ENCODE measurements at places on chromosomes 4 and X.
A peak's percentile ranks its signal among the peaks of the same experiment; 100 is the strongest.

DNA sequence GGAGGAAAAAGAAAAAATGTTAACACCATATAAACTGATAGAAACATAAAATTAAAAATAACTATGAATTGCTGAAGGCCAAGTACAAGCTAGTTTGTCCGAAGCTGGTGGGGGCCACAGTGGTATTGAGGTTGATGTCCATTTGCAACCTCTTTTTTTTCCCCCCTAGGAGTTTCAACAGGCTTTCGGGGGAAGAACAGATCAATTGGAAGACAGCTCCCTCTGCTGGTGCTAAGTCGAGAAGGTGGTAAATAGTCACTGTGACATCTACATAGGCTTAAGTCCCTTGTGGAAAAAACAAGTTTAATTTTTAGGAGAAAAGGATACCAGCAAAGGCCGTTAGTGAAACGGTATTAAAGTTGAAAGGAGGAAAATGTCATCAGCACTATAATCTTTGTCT lies 115.7 kb upstream of the ZXDA start:
- DNase-seq: peak; percentile 19

DNA sequence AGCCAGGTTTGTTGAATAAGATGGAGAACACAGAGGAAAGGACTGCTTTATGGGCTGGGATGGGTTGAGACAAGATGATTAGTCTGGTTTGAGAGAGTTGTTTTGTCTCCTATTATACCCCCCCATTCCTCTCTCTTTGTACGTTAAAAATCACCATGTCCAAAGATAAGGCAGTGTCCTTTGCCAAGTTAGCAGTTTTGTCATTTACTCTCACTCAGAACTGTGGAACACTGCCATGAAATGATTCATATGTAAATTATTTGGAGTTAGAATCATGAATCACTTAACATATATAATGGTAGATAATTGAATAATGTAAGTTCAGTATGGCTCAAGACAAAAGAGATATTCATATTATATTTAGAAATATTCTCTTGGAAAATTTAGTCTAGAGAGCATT lies 151.3 kb downstream of the DCLK2 start:
- no peak for DNase-seq

DNA sequence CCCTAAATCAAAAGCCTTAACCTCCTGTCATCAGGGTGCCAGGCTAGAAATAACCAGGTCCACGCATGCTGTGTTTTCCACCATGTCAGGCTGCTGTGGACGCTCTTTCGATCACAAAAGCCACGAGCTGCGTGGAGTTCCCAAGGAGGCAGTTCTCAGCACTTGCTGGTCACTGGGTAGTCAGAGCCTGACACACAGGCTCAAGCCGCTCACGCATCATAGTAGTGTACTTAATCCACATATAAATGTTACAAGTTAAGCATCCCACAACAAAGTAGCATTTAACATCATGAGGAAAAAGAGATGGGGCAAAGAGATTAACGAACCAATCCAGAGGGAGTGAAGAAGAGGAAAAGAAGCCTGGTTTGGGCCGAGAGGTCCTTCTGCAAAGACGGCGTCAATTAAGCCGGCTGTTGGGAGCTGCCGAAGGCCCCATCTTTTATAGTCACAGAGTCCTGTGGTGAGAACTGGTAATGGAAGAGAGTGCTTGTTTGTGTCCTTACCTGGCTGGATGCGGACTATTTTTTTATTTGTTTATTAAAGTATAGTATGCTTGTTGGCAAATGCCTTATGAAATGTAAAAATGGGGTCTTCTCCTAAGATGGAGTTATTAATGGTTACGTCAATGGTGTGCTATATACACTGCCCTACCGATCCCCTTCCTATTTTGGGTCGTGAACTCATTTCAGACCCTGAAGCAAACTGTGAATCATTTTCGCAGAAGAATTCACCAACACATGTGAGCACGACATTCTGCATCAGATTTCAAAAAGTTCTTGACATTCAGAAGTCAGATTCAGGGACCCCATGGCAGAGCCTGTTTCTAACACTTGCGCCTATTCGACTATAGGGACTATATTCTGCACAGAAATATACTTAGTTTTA lies 675 bp downstream of the PRIMPOL start:
- no peak for DNase-seq

- DNase-seq: no peak
These were observed 1454.7 kb upstream of the IGFBP7 start for GRCh38 chr4:58564695-58565475.

DNA sequence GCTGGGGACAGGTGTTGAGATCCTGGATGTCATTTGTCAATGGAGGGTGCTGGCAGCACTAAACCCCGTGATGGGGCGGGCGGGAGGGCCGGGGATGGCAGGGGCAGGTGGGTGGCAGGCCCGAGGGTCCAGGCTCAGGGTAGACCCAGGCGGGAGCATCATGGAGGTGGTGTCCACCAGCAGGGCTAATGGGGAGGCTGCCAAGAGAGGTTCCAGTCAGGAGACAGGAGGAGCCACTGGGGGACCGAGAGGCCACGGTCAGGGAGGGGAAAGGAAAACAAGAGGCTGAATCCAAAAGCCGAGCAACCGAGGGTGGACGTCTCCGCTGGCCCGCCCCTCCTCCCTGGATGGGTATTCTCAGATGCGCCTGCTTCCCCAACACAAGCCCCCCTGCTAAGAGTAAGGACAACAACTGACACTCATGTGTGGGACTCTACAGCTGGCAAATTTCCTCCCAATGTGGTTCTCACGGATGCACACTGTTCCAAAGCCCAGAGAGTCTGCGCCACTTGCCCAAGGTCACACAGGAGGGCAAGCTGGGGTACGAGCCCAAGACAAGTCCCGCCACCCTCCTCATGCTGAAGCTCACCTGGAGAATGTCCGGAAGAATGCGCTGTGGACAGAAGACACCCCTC lies 132.0 kb downstream of the CPZ start:
- no peak for DNase-seq

GRCh38 chrX:104762641-104763040 lies 196.6 kb downstream of the IL1RAPL2 start:
- no peak for DNase-seq

DNA sequence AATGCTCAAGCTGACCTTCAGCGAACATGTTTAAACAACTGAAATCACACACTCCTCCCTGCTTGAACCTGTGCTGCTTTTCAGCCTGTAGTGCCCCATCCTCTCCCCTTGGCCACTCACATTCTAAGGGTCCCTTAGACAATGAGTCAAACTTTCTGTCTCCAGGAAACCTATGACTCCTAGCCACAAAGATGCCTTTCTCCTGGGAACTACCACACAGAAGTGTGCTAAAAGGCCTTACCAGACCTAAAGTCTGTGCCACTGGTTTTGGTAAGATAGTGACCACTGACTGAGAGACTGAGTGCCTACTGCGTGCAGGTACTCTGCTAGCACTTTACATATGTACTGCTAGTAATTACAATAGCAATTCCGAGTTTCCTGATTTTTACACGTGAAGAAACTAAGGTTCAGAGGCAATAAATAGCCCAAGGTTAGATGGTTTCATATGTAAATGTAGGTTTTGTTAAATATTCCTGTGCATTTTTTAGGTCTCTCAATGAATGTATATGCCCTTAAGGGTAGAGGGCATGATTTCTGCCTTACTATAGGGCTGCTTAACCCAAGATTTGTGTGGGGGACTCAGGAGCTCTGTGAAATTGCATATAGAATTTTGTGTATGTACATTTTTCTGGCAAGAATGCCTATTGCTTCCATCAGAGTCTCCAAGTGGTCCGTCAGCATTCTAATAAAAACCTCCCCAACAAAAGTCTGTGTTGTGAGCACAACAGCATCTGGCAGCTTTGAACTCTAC lies 71.1 kb downstream of the NSG1 start:
- DNase-seq: no peak

DNA sequence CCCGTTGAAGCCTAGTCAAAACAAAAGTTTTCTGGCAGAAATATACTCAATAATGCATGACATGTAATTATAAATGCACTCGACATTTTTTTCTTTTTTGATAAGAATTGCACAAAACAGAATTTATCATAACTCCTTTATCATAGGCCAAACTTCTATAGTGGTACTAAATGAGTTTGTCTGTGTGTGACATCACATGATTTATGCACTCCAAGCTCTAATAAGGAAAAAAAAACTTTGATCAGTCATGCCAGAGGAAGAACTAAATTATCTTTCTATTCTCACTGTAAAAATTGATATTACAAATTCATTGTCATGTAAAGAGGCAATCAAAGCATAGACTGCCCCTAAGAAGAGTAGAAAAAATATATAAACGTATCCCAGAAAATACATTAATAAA lies 112.4 kb upstream of the NOCT start:
- no peak for DNase-seq

DNA sequence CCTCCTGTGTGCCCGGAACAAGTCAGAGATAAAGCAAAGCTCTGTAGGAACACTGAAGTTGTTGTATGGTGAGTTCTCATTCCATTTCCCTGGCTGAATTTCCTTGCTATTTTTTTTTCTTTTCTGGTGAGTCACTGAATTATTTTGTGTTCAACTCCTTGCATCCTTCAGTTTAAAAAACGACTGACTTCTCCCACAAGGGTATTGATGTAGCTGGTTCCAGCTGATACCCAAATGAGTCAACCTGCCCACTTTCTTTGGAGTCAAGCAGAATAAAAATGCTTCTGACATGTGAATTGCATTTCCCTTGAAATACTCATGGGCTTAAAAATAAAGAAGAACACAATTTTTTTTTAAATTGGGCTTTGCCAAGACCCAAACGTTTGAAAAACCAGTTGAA lies 85.5 kb downstream of the SHOX start:
- DNase-seq: no peak

GRCh38 chrX:49171752-49172279 lies at the start of gene PLP2:
PLP2 (plus strand) TSS chrX:49171898; CDS start chrX:49172001, 103 bp downstream.
- DNase-seq: peak; percentile 81

DNA sequence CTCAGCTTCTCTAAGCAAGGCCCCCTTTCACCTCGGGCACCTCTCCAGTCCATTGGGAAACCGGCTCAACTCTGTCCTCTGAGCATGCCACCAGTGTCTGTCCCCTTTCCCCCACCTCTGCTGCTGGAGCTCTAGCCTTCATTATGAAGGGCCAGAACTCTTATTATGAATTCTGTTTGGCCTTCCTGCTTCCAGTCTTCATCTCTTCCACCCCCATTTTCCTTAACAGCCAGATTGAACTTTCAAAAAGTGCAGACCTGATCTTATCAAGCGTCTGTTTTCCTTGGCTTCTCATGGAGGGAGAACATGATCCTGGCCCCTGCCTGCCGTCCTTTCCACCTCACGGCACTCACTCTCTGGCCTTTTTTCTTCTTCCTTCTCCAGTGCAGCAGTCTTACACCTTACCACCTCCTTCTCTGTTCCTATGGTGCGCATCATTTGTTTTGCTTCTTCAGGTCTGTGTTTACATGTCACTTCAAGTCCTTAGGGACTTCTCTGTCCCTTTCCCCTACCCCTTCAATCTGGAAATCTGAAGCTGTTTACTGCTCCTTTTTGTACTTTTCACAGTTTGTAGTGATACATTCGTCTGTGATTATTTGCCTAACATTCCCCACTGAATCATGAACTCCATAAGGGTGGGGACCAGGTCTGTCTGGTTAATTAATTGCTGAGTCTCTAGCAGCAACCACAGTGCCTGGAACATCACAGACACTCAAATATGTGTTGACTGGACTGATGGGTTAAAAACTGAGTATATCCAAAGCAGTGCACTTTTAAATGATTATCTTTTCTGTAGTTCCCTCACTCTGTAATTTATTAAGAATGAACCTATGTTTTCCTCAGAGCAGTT lies 55.8 kb downstream of the FNIP2 start:
- no peak for DNase-seq

- no peak for DNase-seq
These were observed 36.2 kb downstream of the CTBP1 start for GRCh38 chr4:1212546-1213335.

DNA sequence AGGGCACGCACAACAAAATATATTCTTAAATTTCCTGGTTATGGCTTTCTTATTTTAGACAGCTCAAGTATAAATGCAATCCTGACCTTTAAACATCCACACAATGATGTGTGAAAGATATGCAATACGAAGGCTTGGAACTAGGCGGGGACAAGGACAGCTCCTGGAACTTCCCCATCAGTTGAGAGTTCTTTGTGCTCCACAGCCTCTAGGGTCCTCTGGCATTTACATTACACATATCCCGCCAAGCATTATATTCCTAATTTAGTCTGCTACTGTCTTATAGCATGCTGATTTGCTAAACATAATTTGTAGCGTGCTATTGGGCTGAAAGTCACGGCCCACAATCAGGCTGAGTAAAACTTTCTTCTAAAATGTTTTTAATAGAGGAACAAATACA lies 74.4 kb downstream of the FTHL17 start:
- DNase-seq: no peak

DNA sequence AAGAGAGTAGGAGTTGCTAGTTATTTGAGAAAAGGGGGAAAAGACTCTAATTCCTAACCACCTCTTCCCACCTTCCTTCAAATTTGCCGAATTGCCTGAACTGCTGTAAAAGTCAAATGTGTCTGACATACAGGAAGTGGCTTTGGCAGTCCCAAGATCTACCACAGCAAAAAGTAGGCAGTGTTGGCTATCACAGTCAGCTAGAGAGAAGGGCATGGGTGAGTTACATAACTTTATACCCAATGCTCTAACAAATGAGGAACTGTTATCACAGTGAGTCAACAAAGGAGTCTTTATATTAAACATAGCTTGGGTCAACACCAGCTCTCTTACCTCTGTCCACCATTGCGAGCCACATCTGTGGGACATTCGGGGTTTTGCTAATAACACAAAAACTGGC lies 2.4 kb upstream of the MBNL3 start:
- DNase-seq: peak; percentile 48

DNA sequence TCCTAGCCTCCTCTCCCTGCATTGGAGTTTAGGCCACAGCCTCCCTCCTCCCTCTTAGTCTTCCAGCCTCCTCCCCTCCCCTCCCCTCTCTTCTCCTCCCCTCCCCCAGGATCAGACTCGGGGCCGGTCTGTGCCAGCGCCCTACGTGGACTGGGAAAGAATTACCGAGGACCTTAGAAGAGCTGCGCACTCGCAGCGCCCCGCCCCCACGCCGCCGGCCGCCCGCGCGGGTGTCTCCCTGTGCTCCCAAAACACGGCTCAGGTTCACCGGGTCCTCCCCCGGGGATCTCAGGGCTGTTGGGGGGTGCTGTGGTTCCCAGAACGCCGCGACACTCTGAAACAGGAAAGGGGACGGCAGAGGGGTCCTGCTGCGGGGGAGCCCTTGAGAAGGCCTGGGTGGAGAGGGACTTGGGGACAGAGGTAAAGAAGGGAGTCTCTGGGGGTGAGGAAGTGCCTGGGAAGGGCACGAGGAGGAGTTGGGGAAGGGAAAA lies 122.3 kb upstream of the TBL1X start:
- DNase-seq: peak; percentile 41

DNA sequence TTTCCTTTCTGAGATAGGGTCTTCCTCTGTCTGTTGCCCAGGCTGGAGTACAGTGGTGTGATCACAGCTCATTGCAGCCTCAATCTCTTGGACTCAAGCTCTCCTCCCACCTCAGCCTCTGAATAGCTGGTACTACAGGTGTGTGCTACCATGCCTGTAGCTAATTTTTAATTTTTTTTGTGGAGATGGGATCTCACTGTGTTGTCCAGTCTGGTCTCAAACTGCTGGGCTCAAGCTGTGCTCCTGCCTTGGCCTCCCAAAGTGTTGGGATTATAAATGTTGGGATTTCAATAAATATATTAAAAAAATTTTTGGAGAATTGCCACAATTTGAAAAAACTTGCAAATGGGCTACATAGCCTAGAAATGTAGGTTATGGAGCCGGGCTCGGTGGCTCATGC lies 18.5 kb downstream of the RAPGEF2 start:
- DNase-seq: no peak

GRCh38 chrX:68927178-68927577 lies 98.4 kb downstream of the EFNB1 start:
- DNase-seq: no peak

GRCh38 chr4:180423712-180424057 lies 1819.5 kb upstream of the TENM3 start:
- no peak for DNase-seq

GRCh38 chr4:122047456-122048425 lies 95.9 kb upstream of the TRPC3 start:
- DNase-seq: no peak
